Left hindlimb (tissue), 1 donor: ENCODE measurements at places on chromosomes 2 and 18.

DNA sequence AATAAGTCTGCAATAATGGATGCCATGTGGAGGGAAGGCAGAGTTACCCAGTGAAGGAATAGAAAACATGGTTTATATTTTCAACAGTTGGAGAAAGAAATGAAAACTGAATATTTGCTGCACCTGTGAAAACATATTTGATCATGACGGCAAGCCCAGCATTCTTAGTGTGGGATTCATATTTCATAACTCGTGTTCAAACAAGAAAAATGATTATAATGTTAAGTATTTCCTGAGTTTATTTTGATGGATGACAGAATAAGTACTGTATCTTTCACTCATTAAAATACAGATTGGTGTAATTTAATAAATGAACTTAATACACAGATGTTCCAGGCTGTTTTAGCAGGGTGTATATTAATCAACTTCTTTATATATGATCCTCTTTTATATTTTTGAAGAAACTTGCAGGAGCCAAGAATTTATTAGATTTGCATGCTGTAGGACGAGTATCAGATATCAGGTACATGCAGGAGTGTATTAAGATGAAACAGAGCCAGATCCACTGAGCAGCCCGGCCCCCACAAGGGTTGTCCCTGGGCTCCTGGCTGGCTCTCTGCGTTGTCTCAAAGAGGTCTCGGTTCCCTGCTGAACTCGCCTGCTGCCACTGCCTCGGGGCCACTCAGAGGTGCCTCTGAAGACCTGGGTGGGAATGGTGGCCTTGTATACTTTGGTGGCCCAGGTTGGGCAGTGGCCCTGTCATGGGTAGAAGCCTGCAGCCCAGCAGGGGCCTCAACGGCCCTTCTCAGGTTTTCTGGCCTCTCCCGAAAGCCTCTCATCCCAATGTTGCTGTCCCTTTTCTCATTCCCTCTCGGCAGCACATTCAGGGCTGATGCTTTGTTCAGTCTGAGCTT lies 95.0 kb upstream of the LDAH start:
- no peak for DNase-seq

DNA sequence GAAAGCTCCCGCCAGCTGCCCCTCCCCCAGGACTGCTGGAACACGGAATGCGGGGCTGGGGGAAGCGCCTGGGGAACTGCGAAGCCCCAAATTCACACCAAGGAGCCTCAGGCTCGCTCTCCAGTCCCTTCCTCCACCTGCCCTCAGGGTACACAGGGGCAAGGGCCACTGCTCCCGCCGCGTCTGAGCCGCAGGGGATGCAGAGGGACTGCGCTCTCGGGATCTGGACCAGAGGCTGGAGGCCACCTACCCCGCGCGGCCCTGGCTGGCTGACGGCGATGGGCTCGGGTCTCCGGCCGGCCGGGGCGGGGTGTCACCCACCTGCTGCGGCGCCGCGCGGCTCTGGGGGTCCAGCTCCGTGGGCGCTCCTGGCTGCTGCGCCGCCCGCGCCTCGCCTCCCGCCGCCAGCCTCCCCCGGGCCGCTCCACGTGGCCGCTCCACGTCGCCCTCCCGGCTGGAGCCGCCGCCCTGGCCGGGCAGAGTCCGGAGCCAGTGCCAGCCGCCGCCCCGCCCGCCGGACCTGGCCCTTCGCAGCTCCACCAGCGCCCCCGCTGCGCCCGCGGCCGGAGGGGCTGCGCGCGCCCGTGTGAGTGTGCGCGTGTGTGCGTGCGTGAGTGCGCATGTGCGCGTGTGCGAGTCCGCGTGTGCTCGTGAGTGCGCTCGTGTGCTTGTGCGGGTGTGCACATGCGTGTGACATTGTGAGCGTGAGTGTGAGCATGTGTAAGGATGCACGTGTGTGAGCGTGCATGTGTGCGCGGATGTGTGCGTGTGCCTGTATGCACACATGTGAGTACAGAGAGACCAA lies at the start of gene CGREF1:
Gene CGREF1, minus strand, starts transcription at position 604 of the 805 bp plus-strand sequence. CDS start 14,762 bp downstream, outside the sequence.
- no peak for DNase-seq

DNA sequence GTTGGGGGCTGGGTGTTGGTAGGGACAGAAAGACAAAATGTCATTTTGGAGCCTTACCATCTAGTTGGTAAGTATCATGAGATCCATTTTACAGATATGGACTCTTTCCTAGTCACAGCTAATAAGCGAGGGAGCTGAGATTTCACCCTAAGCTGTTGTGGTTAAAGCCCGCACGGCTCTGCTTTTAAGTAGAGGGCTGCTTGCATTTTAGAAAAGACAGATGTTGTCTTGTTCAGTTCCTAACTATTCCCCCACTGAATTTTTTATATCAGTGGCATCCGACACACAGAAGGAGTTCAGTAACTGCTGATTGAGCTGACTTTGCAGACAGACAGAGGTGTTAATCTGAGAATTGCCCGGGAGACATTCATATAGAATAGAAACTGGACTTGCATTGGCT lies 3.7 kb downstream of the QPCT start:
- no peak for DNase-seq

DNA sequence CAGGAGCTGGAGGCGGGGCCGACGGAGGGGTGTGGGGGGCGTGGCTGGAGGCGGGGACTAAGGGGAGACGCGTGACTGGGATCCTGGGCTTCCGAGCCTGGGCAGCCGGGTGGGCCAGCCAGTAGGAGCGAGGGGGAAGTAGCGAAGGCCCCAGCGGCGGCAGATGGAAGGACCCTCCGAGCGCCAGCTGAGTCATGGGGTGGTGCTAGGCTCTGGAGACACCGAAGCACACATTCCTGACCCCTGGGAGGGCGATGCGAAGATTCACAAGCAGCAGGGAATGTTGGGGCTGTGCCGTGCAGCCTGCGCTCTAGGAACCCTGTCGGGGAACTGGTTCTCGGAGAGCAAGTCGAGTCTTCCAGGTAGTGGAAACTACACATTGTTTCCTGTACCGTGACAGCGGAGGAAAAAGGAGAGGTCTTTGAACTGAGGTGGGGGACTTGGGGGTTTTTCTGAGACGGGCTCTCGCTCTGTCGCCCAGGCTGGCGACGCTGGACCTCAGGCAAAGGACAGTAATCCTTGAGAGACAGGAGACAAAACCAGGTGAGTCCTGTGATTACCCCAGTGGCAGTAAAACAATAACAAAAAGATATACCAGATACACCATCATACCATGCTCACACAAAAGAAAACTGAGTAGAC lies 650 bp upstream of the AFG3L2 start:
- no peak for DNase-seq

- no peak for DNase-seq
These were observed 340.2 kb downstream of the CMPK2 start for GRCh38 chr2:6525475-6525964.
